ENCODE measurements at places on chromosomes 7 and 10. TPM values are rescaled to one million over a fixed set of nuclear protein-coding genes. Genes with fewer than 3 reads are reported as not detected.

Gene ANKRD26
- 24.3 TPM for total RNA-seq

Gene RBM20
- 2.9 TPM for total RNA-seq

Gene MACC1
- total RNA-seq, result 2.4 TPM

Gene C7orf33
- not detected for total RNA-seq

Gene CABCOCO1
- total RNA-seq, result not detected

Gene PRKAR2B
- 33.1 TPM for total RNA-seq

Gene RAB19
- total RNA-seq, result not detected

Gene CRYGN
- not detected for total RNA-seq

DNA sequence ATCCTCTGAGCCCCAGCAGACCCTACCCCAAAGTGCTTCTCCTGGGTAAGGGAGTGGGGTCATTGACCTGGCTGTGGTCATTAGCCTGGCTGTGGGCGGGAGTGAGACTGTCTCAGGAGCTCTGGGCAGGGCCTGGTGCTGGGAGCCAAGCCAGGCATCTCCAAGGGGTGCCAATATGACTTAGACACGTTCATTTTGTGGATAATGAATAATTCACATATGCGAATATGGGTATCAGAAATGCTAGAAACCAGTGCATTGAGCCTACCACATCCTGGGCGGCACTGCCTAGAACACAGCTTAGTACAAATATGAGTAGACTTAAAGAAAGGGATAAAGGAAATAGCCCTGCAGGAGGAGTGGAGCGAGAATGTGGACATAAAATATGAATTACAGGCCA, 14.4 kb upstream of the SRRM3 start:
- H3K36me3 ChIP-seq, result no peaks in the 10 kb centered on the region
- H3K4me3 ChIP-seq, result no peak overlapping the region
- no peak overlapping the region for H3K27ac ChIP-seq
- no peak for DNase-seq
- no peaks in the 10 kb centered on the region for H3K27me3 ChIP-seq

DNA sequence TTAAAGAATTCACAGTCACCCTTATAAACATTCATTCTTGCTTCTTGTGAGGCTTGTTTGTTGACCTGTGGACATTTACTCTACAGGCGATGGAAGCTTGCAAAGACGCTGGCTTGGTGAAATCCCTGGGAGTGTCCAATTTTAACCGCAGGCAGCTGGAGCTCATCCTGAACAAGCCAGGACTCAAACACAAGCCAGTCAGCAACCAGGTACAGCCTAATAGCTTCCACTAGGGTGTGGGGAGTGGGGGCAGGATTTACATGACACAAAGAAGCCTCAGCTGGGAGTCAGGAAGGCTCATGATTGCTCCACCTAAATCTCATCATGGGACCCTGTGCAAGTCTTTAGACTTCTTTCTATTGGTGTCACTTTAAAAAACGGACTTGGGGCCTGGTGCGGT, 29.0 kb downstream of the AKR1D1 start:
- no peaks in the 10 kb centered on the region for H3K27me3 ChIP-seq
- no peaks in the 10 kb centered on the region for H3K4me1 ChIP-seq
- no peak overlapping the region for H3K27ac ChIP-seq

- no peaks in the 10 kb centered on the region for H3K27me3 ChIP-seq
- H3K4me1 ChIP-seq, result no peaks in the 10 kb centered on the region
- DNase-seq, result no peak
- H3K27ac ChIP-seq, result no peak overlapping the region
Observed at GRCh38 chr10:11638055-11638698, 26.7 kb upstream of the USP6NL start.

DNA sequence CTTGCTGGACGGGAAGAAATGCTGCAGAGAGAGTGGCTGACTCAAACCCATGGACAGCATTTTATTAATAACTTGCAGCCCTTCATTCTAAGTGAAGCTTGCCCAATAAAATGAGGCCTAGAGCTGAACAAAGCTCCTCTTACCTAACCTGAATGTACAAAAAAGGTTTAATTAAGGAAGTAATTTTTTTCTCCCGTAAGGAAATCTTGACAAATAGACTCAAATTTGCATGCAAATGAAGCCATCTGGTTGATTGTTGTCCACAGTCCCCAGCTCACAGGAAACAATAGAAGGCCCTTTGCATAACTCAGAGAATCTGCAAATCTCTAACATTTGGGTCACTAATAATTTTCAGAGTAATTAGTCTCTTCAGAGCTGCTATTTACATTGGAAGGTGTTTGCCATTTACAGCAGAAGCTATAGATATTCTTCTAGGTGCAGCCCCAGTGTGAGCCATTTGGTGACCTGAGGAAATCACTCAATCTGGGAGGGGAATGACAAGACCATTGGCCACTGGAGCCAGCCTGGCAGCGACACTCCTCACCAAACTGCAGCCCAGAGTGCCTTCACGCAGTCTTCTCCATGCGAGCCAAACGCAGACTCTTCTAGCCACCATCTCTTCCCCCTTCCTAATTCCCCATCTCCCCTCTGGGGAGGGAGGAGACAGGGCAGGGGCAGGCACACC, 483.0 kb upstream of the C7orf33 start:
- no peak for DNase-seq
- no peak overlapping the region for H3K27ac ChIP-seq
- no peak overlapping the region for H3K4me3 ChIP-seq
- H3K27me3 ChIP-seq, result no peaks in the 10 kb centered on the region
- no peaks in the 10 kb centered on the region for H3K4me1 ChIP-seq
- no peaks in the 10 kb centered on the region for H3K36me3 ChIP-seq

GRCh38 chr10:92787557-92788152, 60.7 kb upstream of the EXOC6 start:
- H3K27me3 ChIP-seq, result no peaks in the 10 kb centered on the region
- H3K4me1 ChIP-seq, result no peaks in the 10 kb centered on the region
- no peak overlapping the region for H3K27ac ChIP-seq
- H3K36me3 ChIP-seq, result no peaks in the 10 kb centered on the region
- no peak overlapping the region for H3K4me3 ChIP-seq

GRCh38 chr10:69311309-69311708, 33.0 kb downstream of the HK1 start:
- H3K4me1 ChIP-seq, result no peaks in the 10 kb centered on the region
- no peaks in the 10 kb centered on the region for H3K27me3 ChIP-seq
- H3K36me3 ChIP-seq, result no peaks in the 10 kb centered on the region
- H3K27ac ChIP-seq, result no peak overlapping the region
- DNase-seq, result no peak

DNA sequence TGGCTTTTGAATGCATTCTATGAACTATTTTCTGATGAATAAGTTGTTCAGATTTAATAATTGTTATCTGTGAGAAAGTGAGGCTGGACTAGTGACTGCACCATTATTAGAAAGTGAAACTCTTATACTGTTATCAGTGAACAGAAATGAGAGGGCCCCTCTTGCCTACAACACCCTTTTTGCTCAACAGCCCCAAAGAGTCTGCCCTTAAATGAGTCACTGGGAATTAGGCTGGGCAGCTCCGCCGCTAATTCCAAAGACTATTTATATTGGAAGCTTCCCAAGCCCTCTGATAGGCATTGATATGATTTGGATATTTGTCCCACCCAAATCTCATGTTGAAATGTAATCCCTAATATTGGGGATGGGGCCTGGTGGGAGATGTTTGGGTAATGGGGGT, 7.0 kb upstream of the CYP2C18 start:
- no peaks in the 10 kb centered on the region for H3K4me1 ChIP-seq
- no peak overlapping the region for H3K4me3 ChIP-seq
- H3K27ac ChIP-seq, result no peak overlapping the region
- no peaks in the 10 kb centered on the region for H3K27me3 ChIP-seq

DNA sequence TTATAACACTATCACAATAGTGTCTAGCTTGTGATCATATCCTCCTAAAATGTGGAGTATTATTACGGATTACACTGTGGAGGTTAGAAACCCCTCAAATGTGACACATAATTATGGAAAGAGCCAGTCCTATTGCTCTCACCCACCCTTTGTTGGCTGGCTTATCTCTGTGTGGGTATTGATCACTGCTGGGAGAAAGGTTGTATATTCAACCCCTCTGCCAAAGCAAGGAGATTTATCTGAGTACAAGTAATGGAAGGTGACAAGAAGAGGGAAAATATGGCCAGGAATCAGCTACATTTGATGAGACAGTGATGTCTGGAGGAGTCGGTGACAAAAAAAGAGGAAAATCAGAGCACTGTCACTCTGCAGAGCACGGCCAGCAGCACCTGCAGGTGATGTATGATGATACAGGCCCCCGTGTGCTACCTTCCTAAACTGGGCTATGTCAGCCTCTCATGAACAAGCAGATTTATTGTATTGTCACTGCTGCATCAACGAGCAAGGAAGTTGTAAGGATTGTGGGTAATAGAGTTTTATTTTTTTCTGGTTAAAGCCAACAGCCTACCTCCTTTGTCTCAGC, 235.3 kb downstream of the PHF14 start:
- DNase-seq, result no peak
- no peaks in the 10 kb centered on the region for H3K36me3 ChIP-seq
- no peaks in the 10 kb centered on the region for H3K27me3 ChIP-seq

DNA sequence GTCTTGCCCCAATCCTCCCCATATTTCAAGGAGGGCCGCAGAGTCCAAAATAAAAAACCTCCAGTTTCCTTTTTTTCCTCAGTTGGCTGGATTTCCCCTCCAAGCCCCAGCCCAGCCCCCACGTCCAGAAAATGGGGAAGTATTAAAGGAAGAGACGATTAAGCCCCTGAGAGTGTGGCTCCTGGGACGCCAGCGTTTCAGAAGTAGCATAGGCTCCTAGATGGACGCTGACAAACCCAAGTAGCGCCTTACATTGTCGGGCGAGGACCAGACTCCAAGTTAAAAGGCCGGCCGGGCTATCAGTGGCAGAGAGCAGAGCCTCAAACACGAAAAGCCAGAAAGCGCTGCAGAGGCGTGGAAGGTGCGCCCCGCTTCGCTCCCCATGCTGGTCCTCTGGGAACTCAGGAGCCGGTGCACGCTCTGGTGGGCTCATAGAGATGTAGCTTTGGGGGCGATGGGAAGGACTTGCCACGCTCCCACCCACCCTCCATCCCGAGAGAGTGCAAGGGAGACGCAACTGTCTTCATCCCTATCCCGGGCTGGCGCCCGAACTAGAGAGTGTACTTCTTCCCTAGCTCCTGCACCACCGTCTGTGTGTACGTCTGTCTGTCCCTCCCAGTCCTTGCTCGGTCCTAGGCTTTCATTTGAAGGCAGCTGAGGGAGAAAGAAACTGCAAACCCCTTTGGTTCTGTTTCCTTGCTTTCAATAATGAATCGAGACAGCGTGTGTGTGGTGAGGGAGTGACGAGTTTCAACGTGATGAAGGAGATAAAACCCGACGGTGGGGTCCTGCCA, 6.3 kb upstream of the EMX2 start:
- no peak for DNase-seq
- peaks cover 100% of the 10 kb centered on the region for H3K27me3 ChIP-seq
- H3K36me3 ChIP-seq, result no peaks in the 10 kb centered on the region
- H3K4me1 ChIP-seq, result peaks cover 59% of the 10 kb centered on the region
- no peak overlapping the region for H3K4me3 ChIP-seq
- H3K27ac ChIP-seq, result no peak overlapping the region

DNA sequence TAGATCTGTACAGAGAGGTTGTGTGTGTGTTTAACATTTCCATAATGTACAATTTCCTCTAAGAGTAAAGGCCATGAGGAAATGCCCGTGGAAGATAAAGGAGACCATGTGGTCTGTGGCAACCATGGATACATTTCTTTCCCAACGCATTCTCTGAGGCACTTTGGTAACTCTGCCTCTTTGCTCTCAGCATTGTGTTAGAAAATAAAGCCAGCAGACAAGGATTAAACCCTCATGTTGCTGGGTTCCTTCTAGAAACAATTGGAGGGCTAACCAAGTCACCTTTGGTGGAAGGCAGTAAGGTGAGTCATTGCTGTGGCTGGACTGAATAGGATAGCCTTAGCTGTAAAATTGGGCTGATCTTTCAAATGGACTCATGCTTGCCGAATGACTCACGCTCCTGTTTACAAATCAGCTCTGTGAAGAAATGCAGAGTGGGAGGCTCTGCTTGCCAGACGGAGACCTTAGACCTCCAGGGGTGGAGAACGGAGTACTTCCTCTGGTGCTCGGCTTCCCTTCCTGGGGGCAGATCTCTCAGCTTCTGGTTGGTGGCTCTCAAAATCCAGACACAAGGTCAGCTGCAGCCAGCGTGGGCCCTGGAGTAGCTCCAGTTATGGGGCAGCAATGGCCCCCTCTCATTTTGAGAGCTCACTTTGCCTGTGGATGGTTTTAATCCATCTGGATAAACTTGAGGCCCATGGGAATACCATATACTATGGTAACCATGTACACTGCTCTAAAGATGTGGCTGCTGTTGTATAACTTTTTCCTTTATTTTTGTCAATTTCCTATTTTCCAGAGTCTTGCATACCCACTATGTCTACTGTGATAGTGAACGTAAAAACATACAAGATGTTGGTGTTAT, 137.3 kb downstream of the TCF7L2 start:
- H3K4me1 ChIP-seq, result no peaks in the 10 kb centered on the region
- no peaks in the 10 kb centered on the region for H3K27me3 ChIP-seq
- H3K4me3 ChIP-seq, result no peak overlapping the region
- no peak for DNase-seq
- H3K36me3 ChIP-seq, result no peaks in the 10 kb centered on the region

- no peaks in the 10 kb centered on the region for H3K36me3 ChIP-seq
- no peak overlapping the region for H3K27ac ChIP-seq
- H3K27me3 ChIP-seq, result no peaks in the 10 kb centered on the region
- no peak for DNase-seq
- H3K4me3 ChIP-seq, result no peak overlapping the region
Observed at GRCh38 chr10:293636-294035, 158.4 kb downstream of the ZMYND11 start.

DNA sequence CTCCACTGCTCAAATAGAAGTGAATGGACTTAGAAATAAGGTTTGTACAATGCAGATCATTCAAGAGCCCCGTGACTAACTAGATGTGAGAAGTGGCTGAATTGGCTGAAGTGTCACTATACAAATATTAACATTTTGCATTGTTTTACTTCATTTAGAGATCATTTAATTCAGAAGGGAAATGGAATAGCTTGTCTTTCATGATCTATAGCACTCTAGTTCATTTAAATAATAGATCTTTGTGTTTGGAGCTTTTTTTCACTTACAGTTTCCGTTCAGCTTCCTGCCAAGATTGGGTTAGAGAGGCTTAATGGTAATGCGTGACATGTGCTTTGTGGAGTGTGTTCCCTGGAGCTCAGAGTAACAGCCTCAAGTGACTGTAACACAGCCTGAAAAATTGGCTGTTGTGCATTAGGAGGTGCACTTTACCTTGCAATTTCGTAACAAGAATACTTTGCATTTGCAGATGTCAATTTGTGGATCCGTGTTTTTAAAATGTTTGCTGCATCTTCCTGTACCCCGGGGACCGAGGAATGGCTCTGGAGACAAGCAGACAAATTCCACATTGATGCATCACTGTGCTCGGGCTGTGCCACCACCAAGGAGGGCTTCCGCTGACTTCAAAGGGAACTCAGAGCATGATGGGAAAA, 170.3 kb downstream of the NRP1 start:
- no peaks in the 10 kb centered on the region for H3K4me1 ChIP-seq
- H3K27me3 ChIP-seq, result no peaks in the 10 kb centered on the region
- DNase-seq, result no peak
- no peak overlapping the region for H3K4me3 ChIP-seq
- H3K27ac ChIP-seq, result no peak overlapping the region

GRCh38 chr7:34240417-34240816, 335.1 kb downstream of the BMPER start:
- H3K27me3 ChIP-seq, result no peaks in the 10 kb centered on the region
- H3K36me3 ChIP-seq, result no peaks in the 10 kb centered on the region
- no peak overlapping the region for H3K27ac ChIP-seq
- no peak overlapping the region for H3K4me3 ChIP-seq

- H3K27ac ChIP-seq, result no peak overlapping the region
- H3K36me3 ChIP-seq, result no peaks in the 10 kb centered on the region
- H3K27me3 ChIP-seq, result no peaks in the 10 kb centered on the region
Observed at GRCh38 chr10:66671562-66671961, 254.3 kb upstream of the LRRTM3 start.

- no peak overlapping the region for H3K27ac ChIP-seq
- H3K27me3 ChIP-seq, result no peaks in the 10 kb centered on the region
- no peaks in the 10 kb centered on the region for H3K4me1 ChIP-seq
- no peaks in the 10 kb centered on the region for H3K36me3 ChIP-seq
- DNase-seq, result peak; percentile 41
Observed at GRCh38 chr10:59872892-59873463, 33.4 kb downstream of the CCDC6 start.

Data from tibial nerve (tissue), 4 donors.